Activated naive CD4-positive, alpha-beta T cell treated with Interleukin-2 at 50 U/mL for 16 hours (primary cell): ENCODE measurements at places on chromosomes 3 and 15.

GRCh38 chr3:99965077-99965476 lies 147.4 kb downstream of the CMSS1 start:
- no peak for DNase-seq

DNA sequence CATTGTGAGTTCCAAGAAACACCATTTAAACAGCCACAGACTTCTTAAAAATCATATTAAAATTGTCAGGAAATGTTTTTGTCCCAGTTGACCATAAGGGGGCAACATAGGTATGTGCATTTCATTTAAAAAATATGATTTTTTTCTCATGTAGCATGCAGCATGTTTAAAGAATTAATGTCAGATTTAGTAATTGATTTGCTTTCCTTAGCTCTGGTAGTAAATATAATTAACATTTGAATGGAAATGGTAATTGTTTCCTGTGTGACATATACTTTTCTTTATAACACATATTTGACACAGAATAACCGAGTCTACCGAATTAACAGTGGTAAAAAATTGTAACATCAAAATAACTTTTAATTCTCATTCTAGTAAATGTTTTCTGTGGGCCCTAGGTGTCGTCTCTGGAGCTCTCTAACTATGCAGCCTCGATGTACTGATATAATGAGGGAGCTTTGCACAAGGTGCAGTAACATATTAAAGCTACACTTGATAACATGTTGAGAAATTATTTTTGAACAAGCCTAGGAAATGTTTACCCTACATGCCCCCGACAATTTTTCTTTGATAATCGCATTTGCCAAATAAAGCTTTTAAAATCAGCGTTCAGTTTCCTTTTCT lies 34.9 kb downstream of the NXPE3 start:
- DNase-seq = no peak

DNA sequence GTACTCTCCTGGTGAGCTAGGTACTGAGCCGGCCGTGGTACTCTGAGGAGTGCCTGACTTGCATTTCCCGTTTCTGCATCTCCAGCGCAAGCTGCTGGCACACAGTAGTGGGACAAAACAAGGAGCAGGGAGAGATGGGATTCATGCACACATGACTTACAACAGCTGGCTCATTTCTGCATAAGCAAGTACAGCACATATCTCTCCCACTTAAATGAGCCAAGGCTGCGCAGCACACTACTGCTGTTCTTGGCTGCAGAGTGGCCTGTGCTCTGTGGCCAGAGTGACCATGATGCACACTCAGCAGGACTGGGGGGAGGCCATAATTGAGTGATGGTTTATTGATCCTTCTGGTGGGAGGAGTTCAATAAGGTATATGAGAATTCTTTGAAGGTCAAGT lies 59.2 kb upstream of the ABHD17C start:
- no peak for DNase-seq

DNA sequence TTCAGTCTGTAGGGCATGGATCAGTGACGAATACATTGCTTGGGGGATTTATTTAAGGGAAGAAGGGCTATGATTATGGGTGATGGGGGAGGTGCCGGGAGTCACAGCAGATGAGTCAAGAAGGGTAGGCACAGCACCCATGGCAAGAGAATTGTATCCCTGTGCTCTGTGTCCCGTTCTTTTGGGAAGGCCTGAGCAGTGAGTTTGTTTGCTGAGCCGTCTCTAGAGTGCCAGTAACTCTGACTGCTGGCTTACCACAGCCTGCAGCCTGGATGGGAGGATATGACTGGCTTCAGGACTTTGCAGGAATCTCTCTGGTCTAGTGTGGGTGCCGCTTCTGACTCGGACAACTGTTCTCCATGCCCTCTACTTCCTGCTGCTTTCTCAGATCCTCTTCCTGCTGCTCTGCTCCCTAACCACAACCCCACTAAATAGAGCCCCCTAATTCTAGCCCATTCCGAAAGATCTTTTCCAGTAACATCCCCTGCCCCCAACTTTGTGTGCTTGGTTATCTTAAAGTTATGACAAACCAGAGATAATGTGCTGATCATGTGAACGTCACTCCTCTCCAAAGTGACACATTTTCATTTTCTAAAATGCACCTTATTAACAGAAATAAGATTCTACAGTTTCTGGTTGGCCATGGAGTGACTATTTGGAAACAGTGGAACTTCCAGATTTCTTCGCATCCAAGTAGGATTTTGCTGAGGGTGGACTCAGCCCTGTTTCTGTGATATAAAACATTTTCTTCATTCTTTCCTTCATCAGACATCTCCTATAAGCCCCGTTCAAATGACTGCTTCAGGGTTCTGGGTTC lies 239.0 kb downstream of the SLCO3A1 start:
- DNase-seq = no peak

DNA sequence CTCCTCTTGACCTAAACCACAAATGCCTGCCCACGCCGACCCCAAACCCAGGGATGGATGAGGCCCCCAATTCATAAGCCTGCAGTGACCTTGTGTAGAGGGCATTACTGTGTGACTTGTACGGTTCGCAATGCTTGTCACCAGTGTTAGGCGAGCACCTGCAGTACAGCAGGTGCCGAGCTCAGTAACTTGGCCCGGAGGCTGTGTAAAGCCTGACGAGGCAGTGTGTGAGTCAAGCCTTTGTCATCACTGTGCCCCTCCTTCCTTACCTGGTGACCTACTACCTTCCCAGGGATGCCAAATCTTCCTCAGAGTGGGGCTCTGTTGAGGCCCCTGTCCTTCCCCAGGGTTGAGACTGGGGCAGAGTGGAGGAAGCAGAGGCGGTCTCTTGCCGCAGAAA lies 37.2 kb upstream of the TMEM115 start:
- no peak for DNase-seq

DNA sequence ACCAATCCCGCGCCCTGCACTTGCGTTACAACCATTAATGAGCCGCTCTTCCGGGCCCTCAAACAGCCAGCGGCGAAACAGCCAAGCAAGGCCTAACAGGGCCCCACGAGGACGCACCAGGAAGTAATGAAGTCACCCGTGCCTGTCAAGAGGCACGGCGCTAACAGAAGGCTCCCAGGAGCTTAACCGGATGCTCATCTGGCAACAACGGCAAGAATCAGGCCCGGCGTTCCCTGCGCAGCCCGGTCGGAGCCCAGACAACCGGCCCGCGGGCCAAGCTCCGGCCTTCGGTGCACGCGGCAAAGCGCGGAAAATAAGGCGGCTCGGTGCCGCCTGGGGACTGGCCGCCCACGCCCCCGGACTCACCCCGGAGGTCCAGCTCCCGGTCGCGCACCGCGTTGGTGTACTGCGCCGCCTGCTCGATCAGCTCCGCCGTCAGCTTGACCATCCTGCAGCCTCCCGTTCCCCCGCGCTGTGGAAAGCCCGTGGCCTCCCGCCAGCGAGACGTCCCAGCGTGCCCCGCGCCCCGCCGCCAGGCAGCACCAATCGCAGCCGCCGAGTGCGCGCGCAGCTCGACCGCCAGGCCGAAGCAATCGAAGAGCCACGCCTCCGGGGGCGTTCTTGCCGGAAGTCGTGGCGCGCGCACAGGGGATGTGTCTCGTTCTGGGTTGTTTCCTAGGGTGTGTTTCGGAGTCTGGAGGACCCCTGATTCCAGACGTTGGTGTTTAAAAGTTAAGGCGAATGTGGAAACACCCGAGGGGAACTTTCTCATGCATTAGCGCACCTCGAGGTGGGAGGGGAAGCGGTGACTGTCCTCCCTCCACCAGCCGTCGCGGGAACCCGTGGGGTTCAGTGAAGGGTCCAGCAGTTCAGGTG lies at the start of gene SNRPA1:
TSS of gene SNRPA1 (minus strand) at position 518 of the 876 bp plus-strand sequence. CDS start at position 448, 70 bp downstream.
- peak; percentile 98 for DNase-seq

DNA sequence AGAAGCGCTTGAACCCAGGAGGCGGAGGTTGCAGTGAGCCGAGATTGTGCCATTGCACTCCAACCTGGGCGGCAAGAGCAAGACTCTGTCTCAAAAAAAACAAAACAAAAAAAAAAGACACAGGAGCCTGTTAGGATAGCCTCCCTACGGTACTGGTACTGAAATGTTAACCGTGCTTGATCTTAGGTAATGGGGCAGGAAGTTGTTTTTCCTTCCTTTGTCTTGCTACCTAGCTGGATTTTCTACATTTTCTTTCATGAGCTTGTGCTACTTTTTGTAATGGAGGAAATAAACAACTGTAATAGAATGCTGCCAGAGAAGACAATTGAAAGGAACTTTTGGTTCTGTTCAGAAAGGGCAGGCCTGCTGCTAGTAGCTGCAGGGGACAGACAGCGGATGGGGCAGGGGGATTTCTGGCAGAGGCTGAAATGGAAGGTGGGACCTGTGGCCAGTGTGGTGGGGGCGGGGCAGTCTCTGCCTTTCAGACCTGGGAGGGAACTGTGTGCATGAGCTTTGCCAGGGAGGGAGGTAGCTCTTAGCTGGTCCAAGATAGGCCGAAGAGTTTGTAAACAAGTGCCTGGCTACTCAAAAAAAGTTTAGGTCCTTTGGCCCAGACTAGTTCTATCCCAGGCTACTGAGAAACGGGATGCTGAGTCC lies 49.0 kb upstream of the SEMA4B start:
- DNase-seq = no peak

DNA sequence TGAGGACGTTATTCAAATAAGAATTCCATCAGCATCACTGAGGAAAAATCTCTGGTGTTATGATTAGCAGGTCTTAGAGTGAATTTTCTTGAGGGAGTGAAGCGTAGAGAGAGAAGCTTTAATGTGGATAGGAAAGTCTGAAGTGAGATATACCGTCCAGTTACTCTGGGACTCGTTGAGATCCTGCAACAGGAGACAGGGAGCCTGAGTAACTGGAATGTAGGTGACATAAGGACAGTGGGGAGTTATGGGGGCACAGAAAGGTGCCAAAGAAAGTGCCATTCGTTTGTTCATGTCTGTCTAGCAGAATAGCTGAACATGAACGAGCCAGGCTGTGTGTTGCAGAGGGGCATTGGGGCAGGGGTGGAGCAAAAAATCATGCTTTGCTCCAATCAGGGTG lies 9.4 kb upstream of the BUB1B start:
- DNase-seq = no peak

DNA sequence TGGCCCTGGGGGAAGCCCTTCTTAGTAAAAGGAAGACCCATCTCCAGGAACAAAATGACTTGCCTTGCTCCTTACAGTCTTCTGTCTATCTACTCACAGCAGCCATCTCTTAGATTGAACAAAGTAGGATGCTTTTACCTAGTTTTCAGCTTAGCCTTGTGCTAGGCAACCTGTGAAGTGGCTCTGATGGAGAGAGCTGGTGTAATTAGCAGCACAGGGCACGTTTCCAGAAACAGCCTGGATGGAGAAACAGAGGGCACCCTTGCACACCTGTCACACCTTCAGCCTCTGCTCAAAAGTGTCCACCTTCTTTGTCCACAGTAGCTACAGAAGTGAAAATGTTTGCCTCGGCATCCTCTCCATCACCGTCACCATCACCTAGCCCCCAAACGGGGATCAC lies 292.9 kb downstream of the RORA start:
- no peak for DNase-seq

DNA sequence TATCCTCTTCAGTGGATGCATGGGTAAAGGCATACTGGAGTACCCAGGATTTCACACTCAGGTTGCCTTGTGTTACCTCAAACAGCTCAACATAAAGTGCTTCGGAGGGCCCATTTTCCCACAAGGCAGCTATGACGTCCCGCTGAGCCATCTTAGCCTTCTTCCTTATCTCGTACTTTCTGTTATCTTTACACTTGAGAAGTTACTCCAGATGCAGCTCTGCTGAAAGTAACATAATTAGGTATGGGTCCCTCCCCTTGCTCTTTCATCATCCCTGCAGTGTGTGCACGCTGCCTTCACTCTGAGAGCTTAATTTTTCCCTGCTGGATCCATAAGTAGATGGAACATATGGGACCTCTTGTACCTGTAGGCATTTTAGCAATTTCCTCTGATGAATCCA lies 410.3 kb downstream of the AGBL1 start:
- no peak for DNase-seq

GRCh38 chr15:67884514-67885174 lies 44.8 kb upstream of the RNU6-1 start:
- DNase-seq = peak; percentile 53

GRCh38 chr3:88960019-88960418 lies 147.4 kb upstream of the EPHA3 start:
- DNase-seq = no peak

DNA sequence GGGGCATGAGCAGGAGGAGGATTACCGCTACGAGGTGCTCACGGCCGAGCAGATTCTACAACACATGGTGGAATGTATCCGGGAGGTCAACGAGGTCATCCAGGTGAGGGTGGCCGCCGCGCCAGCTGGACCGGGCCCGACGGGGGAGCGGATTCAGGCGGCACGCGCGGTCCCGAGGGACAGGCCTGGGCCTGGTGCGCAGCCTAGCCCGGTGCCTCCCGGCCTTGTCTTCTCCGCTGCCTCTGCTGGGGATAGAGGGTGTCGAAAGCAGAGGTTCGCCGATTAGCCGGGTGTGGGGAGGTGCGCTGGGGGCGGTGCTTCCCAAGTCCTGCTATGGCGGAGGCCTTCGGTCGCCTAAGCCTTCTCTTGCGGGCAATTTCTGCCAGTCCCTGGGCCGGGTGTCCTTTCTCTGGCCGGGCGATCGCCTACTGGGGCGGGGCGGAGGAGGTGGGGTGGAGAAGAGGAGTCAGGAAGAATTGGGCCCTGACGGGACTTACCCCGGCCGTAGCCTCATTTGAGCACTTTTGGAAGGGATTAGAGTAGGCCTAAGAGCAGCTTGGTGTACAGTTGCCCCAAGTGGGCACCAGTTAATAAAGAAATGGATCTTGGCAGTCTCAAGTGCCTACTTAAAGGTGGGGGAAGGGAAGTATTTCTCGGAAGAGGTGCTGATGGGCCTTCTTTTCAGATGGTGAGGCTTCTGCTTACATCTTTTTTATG lies 940 bp downstream of the ARIH1 start:
- peak; percentile 85 for DNase-seq
